ENCODE measurements at places on chromosomes 2 and 18. TPM values are rescaled to one million over a fixed set of nuclear protein-coding genes. Genes with fewer than 3 reads are reported as not detected.

The RAB6C gene
- total RNA-seq: not detected

- DNase-seq: no peak
These were observed 24.2 kb downstream of the HPCAL1 start for GRCh38 chr2:10326707-10327594.

DNA sequence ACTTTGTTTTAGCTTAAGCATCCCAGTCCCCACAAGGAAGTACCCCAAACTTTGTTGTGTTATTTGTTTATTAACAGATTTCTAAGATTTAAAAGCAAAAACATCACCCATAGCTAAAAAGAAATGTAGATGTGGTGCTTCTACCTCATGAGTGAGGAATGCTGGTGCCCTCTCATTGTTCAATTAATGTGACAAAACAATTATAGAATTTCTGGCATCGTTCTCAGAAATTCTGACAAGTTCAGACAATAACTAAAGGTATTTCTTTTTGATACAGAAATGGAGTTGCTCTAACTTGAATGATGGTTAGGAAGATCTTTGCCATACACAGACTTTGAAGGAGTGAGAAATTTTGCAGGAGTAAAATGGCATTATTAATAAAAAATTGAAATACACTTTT lies 42.9 kb downstream of the SPRED2 start:
- DNase-seq: no peak

- DNase-seq: no peak
These were observed 194.1 kb downstream of the TPGS2 start for GRCh38 chr18:36634573-36635216.

GRCh38 chr18:9810994-9811705 lies 74.6 kb upstream of the TXNDC2 start:
- no peak for DNase-seq

DNA sequence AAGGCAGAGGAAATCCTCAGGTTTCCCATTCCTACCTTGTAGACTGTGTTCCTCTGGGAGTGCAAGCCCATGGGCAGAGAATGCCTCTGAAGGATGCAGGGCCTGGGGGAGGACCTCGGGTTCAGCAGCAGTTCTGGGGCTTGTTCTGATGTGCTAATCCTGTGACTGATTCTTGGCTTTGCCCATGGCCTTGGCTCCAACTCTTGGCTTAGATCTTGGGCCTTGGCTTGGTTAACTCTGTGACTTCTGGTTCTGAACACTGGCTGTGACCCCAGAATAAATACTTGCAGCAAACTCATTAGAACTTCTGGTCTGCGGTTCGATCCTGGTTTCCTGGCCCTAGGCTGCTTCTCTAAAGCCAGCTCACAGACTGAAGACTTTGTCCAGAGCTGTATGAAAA lies 366.9 kb upstream of the ZEB2 start:
- no peak for DNase-seq

The CKAP2L gene
- total RNA-seq: 31.3 TPM

GRCh38 chr2:238868616-238869292 lies 20.9 kb downstream of the TWIST2 start:
- no peak for DNase-seq

DNA sequence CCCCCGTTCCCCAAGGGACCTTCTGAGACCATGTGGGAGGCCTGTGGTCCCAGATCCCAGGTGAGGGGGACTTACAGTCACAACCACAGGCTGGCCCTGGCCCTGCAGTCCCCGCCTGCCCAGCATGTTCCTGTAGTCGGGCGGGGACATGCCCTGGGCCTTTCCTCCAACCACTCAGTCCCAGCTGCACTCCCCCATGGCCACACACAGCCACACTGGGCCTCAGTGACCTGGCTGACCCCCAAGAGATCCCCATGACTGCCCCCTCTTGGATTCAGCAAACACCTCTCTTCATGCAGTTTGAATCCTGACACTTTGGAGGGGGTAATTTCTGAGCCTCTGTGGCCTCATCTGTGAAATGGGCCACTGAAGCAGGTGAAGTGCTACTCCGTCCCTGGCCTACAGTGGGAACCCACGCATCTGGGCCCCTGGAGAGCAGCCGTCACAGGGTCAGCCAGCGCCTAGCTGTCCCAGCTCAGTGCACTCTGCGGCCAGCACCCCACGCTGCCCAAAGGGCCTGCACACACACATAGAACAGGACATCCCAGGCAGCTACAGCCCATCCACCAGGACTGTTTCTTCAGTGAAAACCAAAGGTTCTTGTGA lies 12.7 kb upstream of the ARHGEF4 start:
- no peak for DNase-seq

The ACADL gene
- total RNA-seq: not detected

- DNase-seq: no peak
These were observed 1.8 kb downstream of the GNLY start for GRCh38 chr2:85695691-85696668.

DNA sequence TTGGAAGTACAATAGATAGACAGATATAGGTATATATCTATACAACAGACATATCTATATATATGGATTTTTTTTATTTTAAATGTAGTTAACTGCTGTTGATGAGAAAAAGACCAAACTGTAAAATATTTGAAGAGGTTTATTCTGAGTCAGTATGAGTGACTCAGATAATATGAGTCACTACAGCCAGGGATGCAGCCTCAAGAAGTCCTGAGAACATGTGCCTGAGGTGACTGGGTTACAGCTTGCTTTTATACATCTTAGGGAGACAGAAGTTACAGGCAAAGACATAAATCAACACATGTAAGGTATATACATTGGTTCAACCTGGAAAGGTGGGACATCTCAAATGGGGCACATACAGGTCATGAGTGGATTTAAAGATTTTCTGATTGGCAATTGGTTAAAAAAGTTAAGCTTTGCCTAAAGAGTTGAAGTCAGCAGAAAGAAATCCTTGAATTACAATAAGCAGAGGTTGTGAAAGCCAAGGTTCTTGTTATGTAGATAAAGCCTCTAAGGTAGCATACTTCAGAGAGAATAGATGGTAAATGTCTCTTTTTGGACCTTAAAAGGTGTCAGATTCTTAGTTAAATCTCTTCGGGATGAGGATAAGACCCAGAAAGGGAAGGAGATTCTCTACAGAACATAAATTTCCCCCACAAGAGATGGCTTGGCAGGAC lies 149.9 kb downstream of the RBM43 start:
- no peak for DNase-seq

DNA sequence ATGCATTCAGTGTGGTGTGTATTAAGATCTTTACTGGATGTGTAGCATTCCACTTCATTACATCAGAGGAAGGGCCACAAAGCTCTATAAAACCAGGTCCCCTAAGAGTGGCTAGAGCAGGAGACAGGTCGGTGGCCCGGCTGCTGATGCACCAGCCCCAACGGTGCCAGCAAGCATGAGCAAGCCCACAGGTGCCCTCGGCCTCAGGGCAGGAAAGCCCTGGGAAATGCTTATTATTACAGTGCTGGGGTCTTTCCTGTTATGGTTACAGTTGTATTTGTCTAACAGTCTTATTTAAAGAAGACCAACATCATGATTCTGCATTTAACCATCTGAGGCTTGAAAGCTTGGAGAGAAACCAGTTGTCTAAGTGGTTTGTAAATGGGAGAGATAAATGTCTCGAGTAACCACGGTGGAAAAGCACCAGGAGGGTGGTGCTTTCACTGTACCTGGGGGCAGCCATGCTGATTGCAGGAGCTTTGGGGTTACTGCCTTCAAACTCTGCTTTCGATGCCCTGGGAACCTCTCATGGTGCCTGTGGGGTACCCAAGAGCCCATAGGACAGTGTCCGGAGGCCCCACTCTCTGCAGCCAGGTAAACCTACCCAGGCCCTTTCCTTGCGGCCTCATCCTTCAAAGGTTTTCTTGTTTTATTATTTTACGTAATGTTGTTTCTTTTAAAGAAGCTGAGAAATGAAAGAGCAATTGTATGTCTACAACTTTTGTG lies 133.1 kb downstream of the SH3RF3 start:
- no peak for DNase-seq

All from neural crest cell (in vitro differentiated cells).